ENCODE measurements at places on chromosomes 16 and 17.

DNA sequence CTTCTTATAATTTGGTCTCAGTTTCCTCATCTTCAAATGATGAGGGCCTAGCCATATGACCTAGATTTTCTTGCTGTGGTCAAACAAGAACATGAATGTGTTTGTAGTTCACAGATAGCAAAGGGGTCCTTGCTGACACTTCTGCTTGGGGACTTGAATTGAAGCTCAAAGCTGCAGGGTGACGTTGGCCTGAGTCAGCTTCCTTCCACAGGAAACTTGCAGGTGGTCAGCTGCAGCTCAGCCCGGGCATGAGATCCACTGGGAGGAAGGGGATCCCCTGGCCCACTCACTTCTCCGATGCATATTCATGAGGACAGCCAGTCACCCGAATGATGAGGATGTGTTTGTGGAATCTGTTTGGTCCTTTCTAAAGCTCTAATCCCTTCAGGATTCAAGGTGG is 42.6 kb upstream of the AXIN2 start:
- DNase-seq = no peak

DNA sequence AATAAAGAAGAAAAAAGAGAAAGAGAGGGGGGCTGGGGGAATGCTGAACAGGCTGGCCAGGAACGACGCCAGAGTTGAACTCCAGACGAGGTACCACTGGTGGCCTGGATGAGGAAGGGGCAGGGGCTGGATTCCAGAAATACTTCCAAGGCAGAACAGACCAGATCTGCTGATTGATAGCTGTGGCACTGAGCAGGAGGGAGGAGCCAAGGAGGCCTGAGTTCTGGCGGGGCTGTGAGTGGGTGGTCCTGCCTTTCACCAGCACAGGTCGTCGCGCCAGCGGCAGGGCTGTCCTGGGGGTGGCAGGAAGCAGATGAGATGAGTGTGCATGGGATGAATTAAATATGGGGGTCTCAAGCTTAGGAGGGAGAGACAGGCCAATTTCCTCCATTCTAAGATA is 5.5 kb downstream of the CCDC42 start:
- no peak for DNase-seq

GRCh38 chr17:61872099-61872498 is 8.8 kb upstream of the BRIP1 start:
- DNase-seq = no peak

DNA sequence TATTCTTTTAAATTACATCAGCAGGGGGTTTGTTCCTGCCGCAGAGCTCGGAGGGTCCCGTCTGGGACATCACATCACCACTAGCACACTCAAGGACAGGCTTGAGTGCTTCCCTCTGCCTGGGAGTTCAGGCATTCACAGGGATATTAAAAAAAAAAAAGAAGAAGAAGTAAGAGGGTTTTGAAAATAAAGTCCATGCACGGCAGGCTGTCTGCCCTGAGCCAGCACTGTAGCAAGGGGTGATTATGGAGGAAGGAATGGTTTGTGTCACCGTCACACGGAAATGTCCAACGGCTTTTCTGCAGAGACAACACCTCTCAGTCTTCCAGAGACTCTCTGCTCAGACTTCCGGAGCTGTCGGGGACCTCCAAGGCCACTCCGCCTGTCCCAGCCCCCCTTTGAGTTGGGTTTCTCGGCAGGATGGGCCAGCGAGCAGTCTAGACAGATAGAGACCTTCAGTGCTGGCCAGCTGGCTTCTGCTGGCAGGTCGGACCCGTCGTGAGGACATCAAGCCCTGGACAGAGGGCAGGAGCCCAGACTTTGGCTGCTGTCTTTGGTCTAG is 33.6 kb downstream of the MEOX1 start:
- no peak for DNase-seq

All from Right ventricle myocardium inferior (tissue), 1 donor.